ENCODE measurements at places on chromosomes 16 and 17.
A peak's percentile ranks its signal among the peaks of the same experiment; 100 is the strongest.

- no peak for DNase-seq
Observed at GRCh38 chr17:48601539-48602425, 3.0 kb downstream of the HOXB6 start.

DNA sequence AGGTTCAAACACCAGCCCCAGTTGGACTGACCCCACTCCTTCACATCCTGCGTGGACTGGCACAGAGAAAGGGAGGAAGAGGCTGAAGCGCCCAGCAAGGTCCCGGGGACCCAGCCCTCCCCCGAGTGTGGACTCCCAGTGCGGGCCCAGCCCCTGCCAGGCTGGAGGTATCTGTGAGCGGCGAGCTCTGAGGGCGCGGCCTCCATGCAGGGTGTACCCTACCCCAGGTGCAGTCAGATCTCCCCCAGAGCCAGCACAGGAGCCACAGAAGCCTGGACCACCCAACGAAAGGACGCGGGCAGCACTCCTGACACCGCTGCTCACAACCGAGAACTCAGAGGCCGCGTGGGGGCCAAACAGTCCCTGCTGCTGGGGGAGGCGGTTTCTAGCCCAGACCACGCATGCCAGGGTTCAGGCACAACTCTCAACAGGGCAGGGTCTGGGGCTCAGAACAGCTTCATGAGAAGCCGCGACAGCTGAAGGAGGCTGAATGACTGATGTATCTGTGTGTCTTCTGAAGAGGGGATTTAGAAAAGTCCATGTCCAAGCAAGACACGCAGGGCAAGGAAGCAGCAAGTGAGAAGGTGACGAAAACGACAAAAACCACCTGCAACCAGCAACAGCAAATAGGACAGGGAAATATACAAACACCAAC is 8.5 kb downstream of the SLC38A10 start:
- DNase-seq, result no peak

- DNase-seq, result no peak
Observed at GRCh38 chr16:79605999-79606398, 5.5 kb upstream of the MAF start.

- no peak for DNase-seq
Observed at GRCh38 chr17:59381716-59382570, 50.5 kb downstream of the YPEL2 start.

DNA sequence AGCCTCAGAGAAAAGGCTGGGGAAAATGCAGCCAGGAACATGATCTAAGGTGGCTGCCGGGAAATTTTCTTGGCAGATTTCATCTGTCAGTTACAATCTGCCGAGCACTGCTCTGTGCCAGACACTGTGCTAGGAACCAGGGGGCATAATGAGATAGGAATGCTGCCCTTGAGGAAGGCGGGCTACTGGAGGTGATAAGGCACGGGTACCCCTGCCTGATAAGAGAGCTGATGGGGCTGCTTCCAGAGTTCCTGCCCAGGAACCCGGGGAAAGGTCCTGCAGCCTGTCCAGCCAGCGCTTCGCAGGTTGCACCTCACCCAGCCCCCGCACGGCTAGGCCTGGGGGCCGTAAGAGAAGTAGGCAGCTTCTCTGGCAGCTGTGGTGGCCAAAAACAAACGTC is 3.1 kb downstream of the SCNN1G start:
- DNase-seq, result no peak

DNA sequence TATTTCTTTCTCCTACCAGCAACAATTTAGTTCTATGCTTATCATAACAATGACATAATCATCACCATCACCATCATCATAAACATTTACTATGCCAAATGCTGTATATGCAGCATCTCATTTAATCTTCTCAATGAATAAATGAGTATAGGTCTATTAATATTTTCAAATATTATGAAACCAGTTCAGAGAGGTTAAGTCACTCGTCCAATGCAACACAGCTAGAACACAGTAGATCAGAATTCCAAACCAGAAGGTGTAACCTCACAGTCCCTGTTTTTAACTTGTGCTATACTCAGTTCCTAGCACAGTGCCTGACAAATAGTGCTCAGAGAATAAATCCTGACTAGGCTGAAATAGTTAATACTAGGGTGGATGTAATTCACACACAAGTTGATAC is 314.8 kb downstream of the XYLT1 start:
- DNase-seq, result no peak

GRCh38 chr17:76716146-76716838 is 5.5 kb upstream of the MXRA7 start:
- peak; percentile 74 for DNase-seq

DNA sequence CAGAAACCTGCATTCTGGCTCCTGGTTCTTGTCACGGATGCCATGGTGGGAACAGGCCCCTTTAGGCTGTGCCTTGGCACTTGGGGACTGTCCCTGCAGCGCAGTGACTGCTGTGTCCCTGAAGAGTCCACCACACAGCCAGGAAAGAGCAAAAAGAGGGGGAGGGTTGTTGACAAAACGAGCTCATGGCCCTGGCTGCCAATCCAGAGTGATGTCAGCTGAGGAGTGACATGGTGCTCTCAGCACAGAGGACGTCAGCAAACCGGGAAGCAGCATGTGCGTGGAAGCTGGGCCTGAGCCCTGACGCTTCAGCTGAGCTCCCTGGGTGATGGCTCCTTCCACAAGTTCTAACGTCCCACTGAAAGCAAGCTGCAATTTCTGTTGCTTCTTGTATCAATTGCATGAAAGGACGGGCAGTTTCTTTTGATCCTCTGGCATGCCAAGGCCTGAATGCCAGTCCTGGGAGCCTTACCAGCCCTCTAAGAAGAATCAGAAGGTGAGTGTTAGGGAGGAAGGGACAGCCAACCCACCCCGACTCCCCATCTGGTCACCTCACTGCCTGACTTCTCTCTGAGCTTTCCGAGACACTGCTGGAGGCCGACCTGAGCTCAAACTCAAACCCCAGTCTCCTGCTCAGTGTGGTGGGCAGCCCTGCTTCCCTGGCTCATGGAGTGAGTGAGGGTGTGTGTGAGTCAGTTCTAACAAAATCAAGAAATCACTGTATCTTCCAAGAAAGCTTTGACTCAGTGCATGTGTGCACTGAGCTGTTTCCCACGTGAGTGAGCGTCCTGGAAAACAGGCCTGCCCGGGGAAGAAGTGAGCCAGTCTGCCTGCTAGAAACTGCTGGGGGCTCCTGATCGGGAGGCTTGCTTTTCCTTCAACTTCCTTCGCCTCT is 14.7 kb upstream of the WNT3 start:
- DNase-seq, result no peak

DNA sequence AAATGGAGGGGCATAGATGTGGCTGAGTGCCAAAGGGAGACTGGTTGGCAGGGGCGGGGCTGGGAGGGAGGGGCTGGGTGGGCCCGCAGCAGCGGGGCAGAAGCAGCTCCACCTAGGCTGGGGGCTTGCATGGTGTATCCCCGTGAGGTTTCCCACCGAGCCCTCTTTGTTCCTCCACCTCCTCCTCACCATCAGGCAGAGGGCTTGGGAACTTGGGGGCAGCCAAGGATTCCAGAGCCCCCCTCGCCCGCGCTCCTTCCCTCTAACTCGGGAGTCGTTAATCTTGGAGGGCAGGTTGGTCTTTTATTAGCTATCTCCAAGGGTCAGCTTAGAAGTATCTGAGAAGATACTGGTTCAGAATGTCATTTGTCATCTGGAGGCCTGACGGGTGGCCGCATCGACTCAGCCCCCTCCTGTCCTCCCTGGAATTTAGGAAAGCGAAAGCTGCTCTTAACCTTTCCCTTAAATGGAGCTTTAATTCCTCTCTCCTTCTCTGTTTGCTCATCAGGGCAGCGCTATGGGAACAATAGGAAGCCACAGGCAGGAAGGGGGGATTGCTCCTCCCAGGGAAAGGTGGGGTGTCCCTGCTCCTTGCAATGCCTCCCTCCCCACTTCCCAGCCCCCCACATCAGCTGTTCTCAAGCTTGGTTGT is 274.3 kb upstream of the XYLT1 start:
- no peak for DNase-seq

- DNase-seq, result no peak
Observed at GRCh38 chr17:81418710-81419318, 23.6 kb downstream of the BAHCC1 start.

GRCh38 chr16:70675851-70676513 is 9.9 kb downstream of the MTSS2 start:
- no peak for DNase-seq

DNA sequence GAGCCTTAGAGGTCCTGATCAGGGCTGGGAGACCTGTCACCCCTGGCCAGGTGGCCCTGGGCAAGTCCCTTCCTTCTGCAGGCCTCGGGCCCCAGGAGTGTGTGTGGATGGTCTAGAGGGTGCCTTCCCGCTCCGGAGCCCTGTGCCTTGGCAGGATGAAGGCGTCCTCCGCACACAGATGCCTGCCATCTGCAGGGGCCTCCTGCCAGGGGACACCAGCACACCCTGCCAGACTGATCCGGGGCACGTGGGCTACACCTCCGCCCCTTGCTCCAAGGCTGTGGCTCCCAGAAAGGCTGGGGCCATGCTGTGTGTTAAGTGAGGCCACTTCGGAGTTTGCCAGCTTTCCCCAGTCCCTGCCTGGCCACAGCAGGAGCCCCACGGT is 30.7 kb downstream of the NPTX1 start:
- DNase-seq, result no peak

DNA sequence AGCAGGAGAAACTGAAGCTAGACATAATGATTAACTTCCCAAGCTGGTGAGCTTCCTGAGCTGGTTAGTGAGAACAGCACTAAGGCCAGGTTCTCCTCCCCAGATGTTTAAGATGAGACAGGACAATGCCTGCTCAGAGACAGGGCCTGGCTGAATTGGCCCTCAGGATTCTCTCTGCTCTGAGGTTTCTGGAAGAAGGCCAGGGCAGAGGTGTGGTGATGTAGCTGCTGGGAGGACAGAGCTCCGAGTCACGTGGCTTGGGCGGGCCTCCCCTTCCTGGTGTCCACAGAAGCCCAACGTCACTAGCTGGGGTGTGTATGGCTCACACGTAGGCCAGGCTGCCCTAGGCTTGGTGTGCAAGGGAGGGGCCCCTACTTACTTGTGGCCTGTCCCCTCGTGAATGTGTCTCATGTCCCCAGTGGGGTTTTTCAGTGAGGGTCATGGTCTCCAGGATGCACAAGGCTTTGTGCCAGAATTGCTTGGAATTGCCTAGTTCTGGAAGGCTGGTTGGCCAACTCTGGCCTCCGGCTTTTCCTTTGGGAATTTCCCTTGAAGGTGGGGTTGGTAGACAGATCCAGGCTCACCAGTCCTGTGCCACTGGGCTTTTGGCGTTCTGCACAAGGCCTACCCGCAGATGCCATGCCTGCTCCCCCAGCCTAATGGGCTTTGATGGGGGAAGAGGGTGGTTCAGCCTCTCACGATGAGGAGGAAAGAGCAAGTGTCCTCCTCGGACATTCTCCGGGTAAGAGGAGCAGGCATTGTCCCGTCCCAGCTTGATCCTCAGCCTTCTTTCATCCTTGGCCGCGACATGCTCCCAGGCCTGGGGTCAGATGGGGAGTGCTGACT is 3.4 kb downstream of the NOD2 start:
- DNase-seq, result peak; percentile 70

DNA sequence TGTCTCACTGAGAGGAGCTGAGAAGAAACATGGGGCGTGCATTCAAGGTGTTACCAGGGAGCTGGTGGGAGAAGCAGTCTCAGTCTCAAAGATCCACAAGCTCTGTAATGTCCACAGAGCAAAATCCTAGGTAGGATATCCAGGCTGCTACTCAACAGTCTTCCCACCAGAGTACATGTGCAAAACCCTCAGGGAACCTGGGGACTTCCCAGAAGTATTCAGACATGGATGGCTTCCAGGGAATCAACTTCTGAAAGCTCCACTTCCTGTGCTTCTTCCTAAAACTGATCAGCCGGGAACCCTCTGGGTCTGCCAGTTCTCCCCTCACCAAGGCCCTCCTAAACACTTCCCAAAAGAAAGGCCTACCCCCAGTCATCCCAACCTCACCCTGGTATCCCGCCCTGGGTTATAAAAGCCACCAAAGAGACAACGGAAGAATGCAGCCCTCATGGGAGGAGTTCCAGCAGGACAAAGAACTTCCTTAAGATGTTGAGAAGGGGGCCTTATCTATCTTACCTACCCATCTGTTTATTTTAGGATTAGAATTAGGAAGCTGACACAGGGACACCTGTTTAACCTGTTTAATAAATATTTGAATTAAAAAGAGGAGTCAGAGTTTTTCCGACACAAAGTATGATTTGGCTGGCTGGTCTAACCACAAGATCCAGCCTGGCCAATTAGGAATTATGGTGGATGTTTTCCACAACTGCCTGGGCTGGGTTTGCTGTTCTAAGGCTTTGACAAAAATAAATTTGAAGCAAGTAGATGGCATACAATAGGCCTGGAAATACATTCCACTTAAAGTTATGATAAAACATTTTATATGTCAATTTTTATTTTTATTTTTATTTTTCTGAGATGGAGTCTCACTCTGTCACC is 37.0 kb downstream of the CUEDC1 start:
- no peak for DNase-seq

- no peak for DNase-seq
Observed at GRCh38 chr17:1322480-1322879, 43.0 kb downstream of the TRARG1 start.

DNA sequence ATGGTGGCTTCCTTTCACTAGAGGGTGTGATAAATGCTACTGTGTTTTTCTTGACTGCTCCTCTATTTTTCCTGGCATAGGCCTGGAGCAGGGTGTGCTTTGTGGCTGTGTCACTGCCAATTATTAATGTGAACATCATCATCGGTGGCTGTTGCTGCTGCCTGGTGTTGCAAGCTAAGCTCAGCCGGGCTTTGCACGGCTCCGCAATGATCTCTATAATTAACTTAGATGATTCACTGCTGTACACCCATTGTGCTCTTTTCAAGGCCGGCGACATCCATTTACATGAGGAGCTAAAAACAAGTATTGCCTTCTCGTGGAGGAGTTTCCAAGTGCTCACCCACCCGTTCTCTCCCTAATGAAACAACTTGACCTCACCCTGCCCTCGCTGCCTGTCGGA is 160.1 kb upstream of the IRX3 start:
- DNase-seq, result no peak
